ENCODE measurements at places on chromosomes 16 and 17. TPM values are rescaled to one million over a fixed set of nuclear protein-coding genes. Genes with fewer than 3 reads are reported as not detected.

DNA sequence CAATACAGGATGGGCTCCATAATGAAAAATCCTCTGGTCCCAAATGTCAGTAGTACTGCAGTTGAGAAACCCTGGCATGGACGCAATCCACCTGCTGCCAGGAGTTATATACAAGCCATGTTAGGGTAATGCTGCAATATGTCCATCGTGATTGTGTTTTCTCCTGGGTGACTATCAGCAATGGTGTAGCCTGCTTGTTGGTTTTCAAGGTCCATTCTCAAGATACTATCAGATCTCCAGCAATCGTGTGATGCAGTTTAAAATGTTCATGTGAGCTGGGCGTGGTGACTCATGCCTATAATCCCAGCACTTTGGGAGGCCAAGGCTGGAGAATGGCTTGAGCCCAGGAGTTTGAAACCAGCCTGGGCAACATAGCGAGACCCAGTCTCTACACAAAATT lies 24.0 kb downstream of the ABCC1 start:
- no peaks in the 10 kb centered on the region for H3K27me3 ChIP-seq
- no peak overlapping the region for H3K4me3 ChIP-seq
- H3K27ac ChIP-seq = no peak overlapping the region
- no peak for DNase-seq

GRCh38 chr17:71921796-71922195 lies 199.0 kb upstream of the SOX9 start:
- peak; percentile 16 for DNase-seq
- H3K27ac ChIP-seq = no peak overlapping the region
- no peaks in the 10 kb centered on the region for H3K27me3 ChIP-seq
- no peak overlapping the region for H3K4me3 ChIP-seq

DNA sequence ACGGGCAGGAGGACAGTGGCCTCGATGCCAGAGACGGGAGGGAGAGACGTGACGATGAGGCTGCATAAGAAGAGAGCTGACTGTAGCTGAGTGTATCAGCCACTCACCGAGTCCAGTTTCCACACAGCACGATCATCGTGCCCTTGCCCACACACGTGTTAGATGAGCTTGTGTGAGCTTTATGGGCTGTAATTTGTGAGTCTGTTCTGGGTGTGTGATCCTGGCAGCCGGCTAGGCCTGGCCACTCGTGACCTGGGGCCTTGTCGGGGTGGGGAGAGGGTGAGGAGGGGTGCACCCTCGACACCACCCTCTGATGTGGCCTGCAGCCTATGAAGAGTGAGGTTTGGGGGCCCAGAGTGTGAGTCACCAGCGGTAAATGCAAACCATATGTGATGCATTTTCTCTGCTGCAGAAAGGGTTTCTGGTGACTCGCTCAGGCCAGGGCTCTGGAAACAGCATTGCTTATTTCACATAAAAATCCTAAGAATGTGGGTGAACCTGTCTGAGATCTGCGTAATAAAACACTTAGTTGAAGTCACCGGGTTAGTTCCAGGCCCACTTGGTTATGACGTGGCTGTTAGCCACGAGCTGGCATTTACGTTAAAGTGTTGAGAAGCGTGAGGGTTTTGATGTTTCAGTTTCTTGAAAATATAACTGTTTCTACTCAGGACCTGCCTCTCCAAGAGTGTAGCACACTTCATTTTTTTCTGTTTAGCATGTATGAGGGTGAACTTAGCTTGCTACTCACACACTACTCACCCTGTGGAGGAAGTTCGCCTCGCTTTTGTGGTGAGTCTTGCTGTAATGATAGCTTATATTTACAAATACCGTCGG lies 4.2 kb downstream of the METRNL start:
- peaks cover 25% of the 10 kb centered on the region for H3K4me1 ChIP-seq
- DNase-seq = peak; percentile 54
- no peaks in the 10 kb centered on the region for H3K36me3 ChIP-seq
- no peaks in the 10 kb centered on the region for H3K27me3 ChIP-seq

DNA sequence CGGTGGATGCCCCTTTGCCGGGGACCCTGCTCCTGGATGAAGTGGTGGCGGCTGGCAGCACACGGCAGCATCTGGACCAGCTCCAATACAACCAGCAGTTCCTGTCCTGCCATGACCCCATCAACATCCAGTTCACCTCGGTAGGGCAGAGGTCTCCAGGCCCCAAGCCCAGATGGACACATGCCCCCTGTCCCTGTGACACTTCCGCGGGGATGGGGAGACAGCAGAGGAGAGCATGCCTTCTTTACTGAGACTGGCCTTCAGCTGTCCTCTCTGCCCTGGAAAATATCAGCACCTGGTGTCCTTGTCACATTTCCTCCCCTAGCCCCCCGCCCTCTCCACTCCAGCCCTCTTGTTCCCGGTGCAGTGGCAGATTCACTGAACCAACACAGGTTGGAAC lies 6.2 kb downstream of the CHAD start:
- H3K36me3 ChIP-seq = no peaks in the 10 kb centered on the region
- H3K4me3 ChIP-seq = no peak overlapping the region
- H3K27ac ChIP-seq = no peak overlapping the region

DNA sequence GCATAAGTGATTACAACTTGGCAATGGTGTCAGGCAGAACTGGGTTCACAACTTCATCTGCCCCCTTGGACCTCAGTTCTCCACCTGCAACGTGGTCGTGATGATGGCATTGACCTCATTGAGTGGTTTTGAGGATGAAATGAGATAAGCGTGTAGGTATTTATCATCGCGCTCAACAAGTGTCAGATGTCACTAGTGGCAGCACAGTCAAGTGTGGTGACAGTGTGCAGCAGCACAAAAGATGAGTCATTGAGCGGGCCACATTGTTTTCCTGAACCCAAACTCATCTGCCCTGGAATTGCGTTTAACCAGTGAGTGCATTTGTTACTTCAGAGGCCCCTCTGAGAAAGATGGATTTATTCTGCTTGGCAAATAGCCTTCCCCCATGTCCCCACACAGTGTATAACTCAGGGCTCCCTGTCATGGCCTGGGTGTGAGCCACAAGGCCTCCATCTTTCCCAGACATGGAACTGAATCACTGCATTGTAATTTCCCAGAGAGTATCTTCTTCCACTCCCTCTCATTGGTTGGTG lies 20.9 kb downstream of the IRX3 start:
- no peaks in the 10 kb centered on the region for H3K27me3 ChIP-seq
- no peaks in the 10 kb centered on the region for H3K36me3 ChIP-seq
- DNase-seq = no peak
- no peak overlapping the region for H3K4me3 ChIP-seq

- peaks cover 6% of the 10 kb centered on the region for H3K36me3 ChIP-seq
- no peak overlapping the region for H3K27ac ChIP-seq
- H3K27me3 ChIP-seq = no peaks in the 10 kb centered on the region
- H3K4me1 ChIP-seq = peaks cover 66% of the 10 kb centered on the region
Observed at GRCh38 chr17:48244121-48244711, 136.7 kb downstream of the SNX11 start.

DNA sequence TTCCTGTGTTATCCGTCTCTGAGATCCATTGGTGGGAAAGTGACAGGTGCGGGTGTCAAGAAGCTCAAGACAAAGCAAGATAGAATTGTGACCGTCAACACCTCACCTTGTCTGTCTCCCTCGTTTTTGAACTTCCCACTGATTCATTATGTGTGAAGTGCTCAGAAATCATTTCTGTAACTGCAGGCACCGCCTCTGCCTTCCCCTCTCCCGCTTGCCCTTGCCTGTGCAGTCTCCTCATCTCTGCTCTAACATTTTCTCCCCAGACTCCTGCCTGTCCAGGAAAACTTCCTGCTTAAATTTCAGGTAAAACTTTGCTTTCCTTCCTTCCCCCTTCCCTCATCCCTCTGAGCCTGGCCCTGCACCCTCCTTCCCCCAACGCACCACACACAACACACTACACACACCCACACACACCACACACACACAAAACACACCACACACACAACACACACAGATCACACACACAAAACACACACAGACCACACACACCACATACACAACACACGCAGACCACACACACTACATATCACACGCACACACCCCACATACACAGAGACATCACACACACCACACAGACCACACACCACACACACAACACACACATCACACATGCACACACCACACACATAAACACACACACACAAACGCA lies 25.7 kb downstream of the CALB2 start:
- DNase-seq = no peak
- no peaks in the 10 kb centered on the region for H3K36me3 ChIP-seq
- no peaks in the 10 kb centered on the region for H3K27me3 ChIP-seq
- no peaks in the 10 kb centered on the region for H3K4me1 ChIP-seq

DNA sequence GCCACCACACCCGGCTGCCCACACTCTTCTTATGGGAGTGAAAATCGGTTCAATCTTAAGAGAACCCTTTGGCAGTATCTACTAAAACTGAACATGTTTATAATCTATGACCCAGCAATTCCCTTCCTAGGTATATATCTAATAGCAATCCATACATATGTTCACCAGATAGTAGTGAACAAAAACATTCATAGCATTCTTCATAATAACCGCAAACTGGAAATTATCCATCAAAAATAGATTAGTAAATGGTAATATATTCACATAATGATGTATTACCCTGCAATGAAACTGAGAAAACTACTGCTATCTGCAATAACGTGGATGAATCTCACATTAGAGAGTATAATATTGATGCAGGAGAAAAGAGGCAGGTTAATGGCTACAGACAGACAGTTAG lies 23.1 kb downstream of the COPRS start:
- no peak for DNase-seq
- H3K27ac ChIP-seq = no peak overlapping the region
- H3K36me3 ChIP-seq = no peaks in the 10 kb centered on the region

DNA sequence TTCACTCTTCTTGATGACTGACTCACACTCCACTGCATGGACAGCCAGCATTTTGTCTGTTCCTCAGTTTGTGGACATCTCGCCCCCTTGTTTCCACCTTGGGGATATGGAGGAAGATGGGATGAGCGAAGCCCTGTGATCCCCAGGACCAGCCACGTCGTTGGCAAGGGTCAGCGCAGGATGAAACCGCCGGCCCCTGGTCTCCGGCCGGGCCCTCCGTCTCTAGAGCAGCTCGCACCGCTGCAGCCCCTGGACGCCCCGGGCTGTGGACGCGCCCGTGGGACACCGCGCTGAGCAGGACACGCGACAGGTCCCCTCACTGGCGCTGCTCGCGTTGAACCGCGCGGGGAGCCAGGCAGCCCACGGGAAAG lies 604 bp upstream of the ZC3H18 start:
- no peaks in the 10 kb centered on the region for H3K27me3 ChIP-seq
- peaks cover 24% of the 10 kb centered on the region for H3K4me1 ChIP-seq
- peaks cover 8% of the 10 kb centered on the region for H3K36me3 ChIP-seq
- H3K4me3 ChIP-seq = peak overlapping the region; percentile 65

DNA sequence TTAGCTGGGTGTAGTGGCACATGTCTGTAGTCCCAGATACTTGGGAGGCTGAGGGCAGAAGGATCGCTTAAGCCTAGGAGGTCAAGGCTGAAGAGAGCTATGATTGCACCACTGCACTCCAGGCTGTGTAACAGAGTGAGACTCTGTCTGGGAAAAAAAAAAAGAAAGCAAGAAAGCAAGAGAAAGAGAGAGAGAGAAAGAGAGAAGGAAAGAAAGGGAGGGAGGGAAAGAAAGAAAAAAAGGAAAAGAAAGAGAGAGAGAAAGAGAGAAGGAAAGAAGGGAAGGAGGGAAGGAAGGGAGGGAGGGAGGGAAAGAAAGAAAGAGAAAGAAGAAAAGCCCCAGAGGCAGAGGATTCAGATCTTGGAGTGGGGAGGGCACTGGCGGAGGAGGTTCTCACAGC lies 6.5 kb downstream of the DHX58 start:
- H3K27ac ChIP-seq = no peak overlapping the region
- H3K4me3 ChIP-seq = no peak overlapping the region
- peaks cover 23% of the 10 kb centered on the region for H3K4me1 ChIP-seq
- H3K36me3 ChIP-seq = peaks cover 7% of the 10 kb centered on the region
- H3K27me3 ChIP-seq = no peaks in the 10 kb centered on the region

DNA sequence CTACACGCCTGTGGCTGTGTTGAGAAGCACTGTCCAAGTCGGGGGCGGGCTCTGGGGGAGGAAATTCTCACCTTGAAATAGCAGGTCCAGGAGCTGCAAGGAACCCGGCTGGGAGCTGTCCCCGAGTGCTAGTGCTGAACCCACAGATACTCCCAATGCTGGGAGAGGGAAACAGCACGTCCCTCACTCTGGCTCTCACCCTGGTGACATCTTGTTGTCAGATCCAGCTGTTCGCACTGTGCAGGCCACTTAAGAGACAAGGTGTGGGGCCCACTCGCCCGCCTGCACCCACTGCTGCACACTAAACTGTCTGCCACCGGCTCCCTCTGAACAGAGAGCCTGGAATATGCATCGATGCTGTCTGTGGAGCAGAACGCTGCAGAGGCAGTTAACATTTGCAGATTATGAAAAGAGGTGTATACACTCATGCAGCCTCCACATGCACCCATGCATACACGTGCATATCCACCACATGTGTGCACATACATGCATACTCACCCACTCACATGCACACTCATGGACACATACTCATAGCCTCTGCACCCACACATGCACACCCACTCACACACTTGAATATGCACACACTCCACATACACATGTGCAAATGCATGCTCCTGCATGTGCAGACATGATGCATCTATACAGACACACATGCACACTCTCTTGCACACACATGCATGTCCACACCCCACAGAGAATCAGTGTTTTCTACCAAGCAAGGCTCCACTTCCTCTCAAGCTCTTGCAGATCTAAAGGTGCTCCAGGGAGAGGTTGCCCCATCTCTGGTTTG lies 42.0 kb downstream of the MGAT5B start:
- H3K4me3 ChIP-seq = no peak overlapping the region
- no peaks in the 10 kb centered on the region for H3K4me1 ChIP-seq
- H3K27me3 ChIP-seq = no peaks in the 10 kb centered on the region
- DNase-seq = peak; percentile 14
- no peak overlapping the region for H3K27ac ChIP-seq
- H3K36me3 ChIP-seq = no peaks in the 10 kb centered on the region

DNA sequence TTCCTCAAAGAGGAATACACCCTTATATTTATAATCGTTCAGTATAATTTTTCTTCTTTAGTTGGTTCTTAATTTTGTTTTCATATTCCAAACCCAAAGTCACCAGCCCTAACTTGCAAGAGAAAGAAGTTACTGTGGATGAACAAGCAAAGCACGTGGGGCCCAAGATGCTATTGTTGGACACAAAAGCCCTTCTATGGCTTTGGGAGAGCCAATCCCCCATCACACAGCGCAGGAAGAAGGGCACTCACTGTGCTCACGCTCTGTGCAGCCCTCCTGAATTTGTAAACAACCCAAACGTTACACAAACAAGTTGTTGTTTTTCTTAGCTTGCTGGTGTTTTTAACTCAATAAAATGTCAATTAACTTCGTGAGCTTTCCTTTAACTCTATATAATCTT lies 22.5 kb downstream of the SPPL2C start:
- H3K27me3 ChIP-seq = peaks cover 4% of the 10 kb centered on the region
- no peaks in the 10 kb centered on the region for H3K36me3 ChIP-seq
- no peak overlapping the region for H3K4me3 ChIP-seq
- no peak for DNase-seq

- peaks cover 31% of the 10 kb centered on the region for H3K27me3 ChIP-seq
- H3K36me3 ChIP-seq = no peaks in the 10 kb centered on the region
- H3K4me1 ChIP-seq = no peaks in the 10 kb centered on the region
- no peak overlapping the region for H3K27ac ChIP-seq
- DNase-seq = no peak
Observed at GRCh38 chr16:86496262-86496928, 13.9 kb upstream of the FOXF1 start.

VPS25 gene
- polyA plus RNA-seq = 63.3 TPM

GAST gene
- polyA plus RNA-seq = not detected

MYH11 gene
- 1.9 TPM for polyA plus RNA-seq

ASGR1 gene
- polyA plus RNA-seq = not detected

PLEKHG4 gene
- 4.3 TPM for polyA plus RNA-seq

TMEM204 gene
- 95.9 TPM for polyA plus RNA-seq

All from CD4-positive, alpha-beta memory T cell (primary cell).